ENCODE measurements at places on chromosomes 1 and 21.
A peak's percentile ranks its signal among the peaks of the same experiment; 100 is the strongest.

DNA sequence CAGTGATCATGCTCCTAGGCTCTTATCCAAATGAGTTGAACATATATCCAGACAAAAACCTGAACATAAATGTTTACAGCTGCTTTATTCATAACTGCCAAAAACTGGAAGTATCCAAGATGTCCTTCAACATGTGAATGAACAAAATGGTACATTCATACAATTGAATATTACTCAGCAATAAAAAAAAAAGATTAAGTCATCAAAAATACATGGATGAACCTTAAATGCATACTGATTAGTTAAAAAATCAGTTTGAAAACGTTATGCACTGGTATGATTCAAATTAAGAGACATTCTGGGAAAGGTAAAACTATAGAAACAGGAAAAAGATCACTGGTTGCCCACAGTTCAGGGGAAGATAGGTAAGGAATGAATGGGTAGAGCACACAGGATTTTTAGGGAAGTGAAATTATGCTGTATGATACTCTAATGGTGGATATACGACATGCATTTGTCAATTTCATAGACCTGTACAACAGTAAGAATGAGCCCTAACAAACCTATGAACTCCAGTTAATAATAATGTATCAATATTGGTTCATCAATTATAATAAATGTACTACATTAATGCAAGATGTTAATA is 3.1 kb downstream of the LRRC40 start:
- no peak for DNase-seq

GRCh38 chr1:226422478-226422877 is 14.6 kb upstream of the PARP1 start:
- DNase-seq = no peak

- DNase-seq = peak; percentile 88
Measured at GRCh38 chr1:114756949-114757454, 782 bp downstream of the CSDE1 start.

DNA sequence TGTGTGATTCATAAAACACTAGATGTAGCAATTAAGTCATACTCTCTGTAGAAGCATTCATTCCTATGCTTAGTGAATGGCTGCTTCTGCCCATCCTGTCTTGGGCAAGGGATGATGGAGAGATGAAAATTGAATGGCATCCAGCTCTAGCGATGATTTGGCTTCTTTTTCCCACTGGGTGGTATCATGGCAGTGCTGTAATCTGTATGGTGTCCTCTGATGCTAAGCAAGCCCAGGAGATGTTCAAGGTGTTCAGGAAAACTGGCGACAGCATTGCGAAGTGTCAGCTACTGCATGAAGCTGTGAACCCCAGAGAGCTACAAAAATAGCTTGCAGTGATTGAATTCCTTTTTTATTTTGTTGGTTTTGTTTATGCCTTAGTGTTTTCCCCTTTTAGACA is 48.9 kb upstream of the LEPR start:
- no peak for DNase-seq

DNA sequence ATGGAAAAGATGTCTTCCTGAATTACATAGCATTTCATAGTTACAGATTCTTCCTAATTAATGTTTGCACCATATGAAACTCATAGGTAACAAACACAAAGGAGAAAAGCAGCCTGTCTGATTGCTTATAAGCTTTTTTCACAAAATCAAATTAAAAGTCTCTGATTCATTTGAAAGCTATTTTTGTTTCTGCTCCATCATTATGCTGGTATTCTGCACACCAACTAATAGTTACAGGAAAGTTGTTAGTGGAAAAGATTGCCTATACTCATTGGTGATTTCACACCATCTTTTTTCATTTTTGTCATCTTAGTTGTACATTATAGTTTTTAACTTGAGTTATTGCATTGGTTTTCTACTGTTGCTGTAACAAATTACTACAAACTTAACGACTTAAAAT is 70.0 kb downstream of the PRKAA2 start:
- DNase-seq = peak; percentile 32

- DNase-seq = no peak
Measured at GRCh38 chr1:84060781-84061180, 61.8 kb upstream of the TTLL7 start.

DNA sequence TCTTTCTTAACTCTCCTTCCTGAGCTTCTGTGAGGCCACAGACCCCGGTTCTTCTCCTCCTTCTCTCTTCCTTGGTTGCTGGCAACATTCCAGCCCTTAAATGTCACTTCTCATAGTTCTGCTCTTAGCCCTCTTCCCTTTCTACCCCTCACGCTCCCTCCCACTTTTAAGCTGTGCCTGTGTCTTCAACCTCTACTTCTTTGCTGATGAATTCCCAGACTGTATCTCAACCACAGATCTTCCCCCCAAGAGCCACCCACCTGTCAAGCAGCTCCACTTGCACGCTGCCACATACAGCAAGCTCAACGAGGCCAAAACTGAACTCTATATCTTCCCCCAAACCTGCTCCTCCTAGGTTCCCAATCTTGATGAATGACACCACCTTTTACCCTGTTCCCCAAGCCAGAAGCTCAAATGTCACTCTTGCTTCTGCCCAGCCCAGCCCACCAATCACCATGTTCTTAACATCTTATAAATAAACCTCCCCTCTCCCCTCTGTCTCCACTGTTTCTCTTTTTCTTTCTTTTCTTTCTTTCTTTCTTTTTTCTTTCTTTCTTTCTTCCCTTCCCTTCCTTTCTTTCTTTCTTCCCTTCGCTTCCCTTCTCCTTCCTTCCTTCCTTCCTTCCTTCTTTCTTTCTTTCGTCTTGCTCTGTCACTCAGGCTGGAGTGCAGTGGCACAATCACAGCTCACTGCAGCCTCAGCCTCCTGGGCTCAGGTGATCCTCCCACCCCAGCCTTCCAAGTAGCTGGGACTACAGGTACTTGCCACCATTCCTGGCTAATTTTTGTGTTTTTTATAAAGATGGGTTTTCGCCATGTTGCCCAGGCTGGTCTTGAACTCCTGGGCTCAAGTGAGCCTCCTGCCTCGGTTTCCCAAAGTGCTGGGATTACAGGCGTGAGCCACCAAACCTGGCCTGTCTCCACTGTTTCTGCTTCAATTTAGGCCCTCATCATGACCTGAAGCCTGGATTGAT is 19.8 kb upstream of the PTP4A2 start:
- no peak for DNase-seq

DNA sequence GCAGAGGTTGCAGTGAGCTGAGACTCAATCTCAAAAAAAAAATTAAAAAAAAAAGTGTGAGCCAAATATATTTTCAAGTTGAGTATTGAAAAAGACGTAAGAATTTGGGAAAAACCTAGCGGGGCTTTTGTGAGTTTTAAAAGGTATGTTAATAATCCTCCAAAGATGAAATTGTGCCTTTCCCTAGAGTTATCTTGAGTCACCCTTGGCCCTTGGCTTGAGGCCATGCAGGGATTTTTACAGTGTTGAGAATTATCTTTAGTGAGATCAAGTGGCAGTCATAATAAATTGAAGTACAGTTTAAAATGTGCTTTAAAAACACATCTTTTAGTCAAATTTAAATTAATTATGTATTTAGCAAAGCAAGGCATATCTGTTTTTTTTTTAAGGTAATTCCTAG is 32.7 kb downstream of the PPP2R5A start:
- no peak for DNase-seq

DNA sequence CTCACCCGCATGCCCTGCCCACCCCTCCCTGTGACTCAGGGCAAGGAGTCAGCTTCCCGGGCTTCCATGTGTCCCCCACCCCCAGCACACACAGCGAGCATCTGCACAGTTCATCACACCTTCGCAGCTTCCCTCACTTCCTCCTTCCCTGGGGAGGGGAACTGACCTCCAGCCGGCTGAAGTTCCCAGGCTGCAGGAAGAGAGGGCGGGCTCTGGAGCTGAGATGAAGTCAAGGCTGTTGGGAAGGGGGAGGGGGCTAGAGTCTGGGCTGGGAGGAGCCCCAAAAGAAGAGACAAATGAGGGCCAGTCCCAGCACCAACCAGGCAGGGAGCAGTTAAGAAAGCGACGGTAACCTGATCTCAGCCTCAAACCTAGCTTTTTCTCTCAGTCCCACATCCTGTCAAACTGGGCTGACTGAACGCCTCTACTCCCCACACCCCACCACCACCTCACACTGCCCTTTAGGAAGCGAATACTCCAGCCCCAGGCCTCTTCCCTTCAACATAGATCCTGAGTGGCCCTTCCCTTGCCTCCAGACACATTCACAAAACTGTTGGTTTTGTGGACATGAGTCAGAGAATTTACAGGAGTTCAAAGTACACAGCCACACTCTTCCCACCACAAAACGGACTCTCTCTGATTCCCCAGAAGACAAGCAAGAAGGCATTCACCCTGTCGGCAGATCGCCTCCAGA is 1.8 kb downstream of the RHOC start:
- peak; percentile 96 for DNase-seq

- DNase-seq = no peak
Measured at GRCh38 chr1:29478151-29478791, 241.9 kb downstream of the PTPRU start.

DNA sequence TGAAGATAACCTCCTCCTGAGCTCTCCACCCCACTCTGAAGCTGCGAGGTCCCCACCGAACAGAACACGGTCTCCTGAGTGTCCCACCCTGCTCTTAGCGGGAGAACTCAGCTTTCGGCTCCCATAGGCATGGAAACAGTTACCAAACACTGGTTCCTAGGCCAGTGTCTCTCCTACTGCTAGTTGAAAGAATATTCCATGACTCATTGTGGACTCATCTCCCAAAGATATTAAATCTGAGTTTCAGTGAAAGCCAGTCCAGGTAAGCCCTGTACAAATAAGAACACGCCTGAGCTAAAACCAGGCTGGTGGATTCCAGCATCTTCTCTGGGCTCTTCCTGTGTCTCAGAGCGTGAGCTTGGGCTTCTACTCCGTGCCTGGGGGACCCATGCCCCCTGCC is 107.5 kb upstream of the CLDN14 start:
- no peak for DNase-seq

- no peak for DNase-seq
Measured at GRCh38 chr21:34128124-34128523, 54.7 kb downstream of the MRPS6 start.

DNA sequence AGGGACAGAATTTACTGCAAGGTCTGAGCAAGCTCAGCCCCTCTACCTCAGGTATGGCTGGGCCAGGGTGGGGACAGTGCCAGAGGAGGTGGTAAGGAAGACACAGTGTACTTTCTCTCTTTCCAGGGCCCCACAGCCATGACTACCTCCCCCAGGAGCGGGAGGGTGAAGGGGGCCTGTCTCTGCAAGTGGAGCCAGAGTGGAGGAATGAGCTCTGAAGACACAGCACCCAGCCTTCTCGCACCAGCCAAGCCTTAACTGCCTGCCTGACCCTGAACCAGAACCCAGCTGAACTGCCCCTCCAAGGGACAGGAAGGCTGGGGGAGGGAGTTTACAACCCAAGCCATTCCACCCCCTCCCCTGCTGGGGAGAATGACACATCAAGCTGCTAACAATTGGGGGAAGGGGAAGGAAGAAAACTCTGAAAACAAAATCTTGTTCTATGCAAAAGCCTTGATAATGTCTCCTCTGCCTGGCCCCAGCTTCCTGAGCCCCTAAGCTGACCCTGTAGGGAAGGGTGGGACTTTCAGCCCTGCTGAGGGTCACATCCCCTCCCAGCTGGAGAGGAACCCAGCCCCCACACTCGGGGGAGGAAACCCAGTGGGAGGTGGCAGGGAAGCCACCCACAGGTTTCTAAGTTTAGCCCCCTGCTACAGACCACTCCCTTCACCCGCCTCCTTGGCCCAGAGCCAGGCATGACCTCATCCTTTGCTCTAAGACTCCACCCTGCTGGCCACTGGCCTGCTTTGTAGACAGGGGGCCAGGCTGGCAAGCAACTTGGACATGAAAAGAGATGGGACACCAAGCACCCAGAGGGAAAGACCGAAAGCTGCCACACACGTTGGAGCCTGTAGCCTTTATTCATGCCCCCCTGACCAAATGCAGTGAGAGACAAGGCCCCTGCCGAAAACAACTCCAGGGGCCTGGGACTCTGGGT is 6.4 kb downstream of the RHOC start:
- DNase-seq = peak; percentile 94

DNA sequence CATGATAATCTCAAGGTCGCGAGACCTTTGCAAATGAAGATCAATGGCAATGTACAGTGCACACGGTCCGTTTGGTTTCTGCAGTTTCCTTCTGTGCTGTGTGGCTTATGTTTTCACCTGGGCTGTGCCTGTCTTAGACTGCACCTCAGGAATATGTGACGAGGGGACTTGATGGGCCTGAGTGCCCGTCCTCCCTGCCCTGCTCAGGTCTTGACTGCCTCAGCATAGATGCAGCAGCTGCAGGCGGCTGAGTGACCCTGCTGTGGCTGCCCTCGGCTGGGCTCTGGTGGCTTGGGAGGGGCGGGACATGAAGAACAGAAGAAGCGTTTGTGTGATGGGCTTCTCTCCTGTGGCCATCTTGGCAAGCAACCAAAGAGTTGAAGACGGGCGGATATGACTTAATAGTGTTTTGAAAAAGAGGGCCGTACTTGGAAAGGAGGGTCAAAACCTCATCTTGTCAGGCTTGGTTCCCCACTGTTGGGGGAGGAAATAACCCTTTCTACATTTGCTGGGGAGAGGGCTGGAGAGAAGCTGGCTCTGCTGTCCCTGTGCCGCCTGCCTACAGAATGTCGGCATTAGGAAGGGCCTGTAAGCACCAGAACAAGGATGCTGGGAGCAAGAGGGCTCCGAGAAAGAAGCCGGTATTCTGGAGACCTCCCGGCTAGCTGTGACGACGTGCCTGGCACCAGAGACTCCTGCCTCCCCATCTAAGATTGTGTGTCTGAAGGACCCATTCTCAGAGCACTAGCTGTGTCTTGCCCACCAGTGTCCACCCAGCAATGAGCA is 7.1 kb downstream of the MYBPHL start:
- no peak for DNase-seq

- no peak for DNase-seq
Measured at GRCh38 chr1:220409771-220410595, 118.0 kb upstream of the MARK1 start.

GRCh38 chr1:21638531-21639341 is 30.4 kb downstream of the RAP1GAP start:
- no peak for DNase-seq

DNA sequence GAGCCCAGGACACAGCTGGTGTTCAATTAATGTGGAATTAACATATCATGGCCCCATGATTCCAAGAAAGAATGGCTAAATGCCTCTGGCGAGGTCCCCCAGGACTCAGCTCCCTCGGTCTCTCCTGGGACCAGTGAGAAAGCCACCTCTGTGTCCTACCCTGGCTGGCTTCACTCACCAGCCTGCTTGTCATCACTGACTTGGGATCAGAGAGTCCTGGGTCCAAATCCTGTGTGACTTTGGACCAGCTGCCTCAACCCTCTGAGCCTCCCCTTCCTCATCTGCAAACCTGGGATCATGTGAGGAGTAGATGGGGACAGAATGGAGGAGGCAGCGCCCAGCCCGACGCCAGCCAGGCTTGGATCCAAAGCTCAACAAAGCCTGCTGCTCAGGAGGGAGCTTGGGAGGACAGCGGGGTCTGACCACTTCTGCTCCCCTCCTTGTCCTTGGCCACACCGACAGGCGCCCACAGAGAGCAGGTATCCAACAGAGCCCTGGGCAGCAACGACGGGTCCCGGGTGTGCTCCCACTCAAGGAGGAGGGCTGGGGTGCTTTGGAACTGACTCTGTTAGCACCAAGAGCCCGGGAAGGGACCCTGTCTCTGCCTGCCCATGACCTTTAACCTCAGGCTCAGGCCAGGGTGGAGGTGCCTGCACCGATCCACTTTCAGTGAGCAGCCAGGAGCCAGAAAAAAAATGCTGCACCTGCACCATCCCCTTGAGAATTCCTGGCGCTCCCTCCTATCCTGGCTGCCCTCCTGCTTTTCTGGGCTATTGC is 3.2 kb downstream of the SH2D5 start:
- DNase-seq = no peak

- no peak for DNase-seq
Measured at GRCh38 chr1:241419986-241420385, 63.0 kb upstream of the RGS7 start.

Measured in adipocyte (in vitro differentiated cells).